ENCODE measurements at places on chromosomes 2 and 18.

DNA sequence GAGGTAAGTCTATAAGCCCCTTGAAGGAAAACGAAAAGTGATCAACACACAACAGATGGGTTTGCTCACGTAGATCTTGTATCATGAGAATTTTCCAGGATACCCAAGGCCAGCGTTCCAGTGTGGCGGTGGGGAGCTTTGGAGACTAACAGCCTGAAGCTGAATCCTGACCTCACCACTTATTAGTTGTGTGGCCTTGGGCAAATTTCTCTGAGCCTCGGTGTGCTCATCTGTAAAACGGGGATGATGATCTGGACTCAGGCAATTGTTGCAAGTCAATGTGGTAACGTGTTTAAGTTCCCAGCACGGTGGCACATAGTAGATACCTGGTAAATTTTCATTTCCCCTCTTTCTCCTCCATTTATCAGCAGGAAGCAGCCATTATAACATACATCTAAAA lies 68.3 kb downstream of the VWA3B start:
- no peak for DNase-seq

GRCh38 chr2:120224256-120224655 lies 1.1 kb upstream of the TMEM185B start:
- DNase-seq, result peak; percentile 10

- DNase-seq, result no peak
Measured at GRCh38 chr2:67393237-67393636, 3.9 kb upstream of the ETAA1 start.

DNA sequence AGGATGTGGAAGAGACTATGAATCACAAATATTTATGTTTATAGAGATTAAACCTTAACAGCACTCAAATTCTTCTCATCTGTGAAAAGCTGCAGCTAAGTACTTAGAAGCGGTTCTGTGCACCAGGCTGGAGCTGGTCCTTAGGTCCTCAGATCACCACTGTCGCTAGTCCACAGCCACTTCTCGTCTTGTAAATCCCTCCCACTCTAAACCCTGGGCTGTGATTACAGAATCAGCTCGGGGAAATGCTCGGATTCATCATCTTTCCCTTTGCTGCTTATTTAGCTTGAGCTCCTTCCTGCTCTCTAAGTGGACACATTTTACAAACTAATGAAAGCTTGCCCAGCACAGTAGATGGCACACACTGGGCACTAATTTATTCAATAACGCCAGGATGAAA lies 61.7 kb downstream of the RNF152 start:
- DNase-seq, result no peak

- DNase-seq, result no peak
Measured at GRCh38 chr2:68879296-68879695, 8.1 kb upstream of the BMP10 start.

DNA sequence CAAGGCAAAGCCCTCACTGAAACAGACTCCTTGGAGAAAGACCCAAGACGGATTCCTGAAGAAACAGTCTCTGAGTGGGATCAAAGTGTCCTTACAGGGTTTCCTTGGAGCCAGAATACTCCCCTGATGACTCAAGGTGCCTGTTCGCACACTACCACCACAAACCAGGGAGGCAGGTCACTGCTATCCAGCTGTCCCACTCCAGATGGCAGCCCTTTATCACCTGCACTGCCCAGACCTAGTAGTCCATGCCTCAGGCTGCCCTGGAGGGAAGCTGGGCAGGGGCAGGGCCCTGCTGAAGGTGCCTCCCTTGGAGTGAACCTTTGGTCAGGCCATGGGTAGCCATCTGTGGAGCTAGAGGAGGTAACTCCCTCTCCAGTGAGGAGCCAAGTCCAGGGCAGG lies 34.1 kb downstream of the TRABD2A start:
- no peak for DNase-seq
